T-helper 2 cell (primary cell): ENCODE measurements at places on chromosomes 3 and 15.
A peak's percentile ranks its signal among the peaks of the same experiment; 100 is the strongest.

- DNase-seq = peak; percentile 98
Observed at GRCh38 chr15:64894395-64895056, 17.2 kb upstream of the ANKDD1A start.

- DNase-seq = no peak
Observed at GRCh38 chr15:69133862-69134519, 26.4 kb upstream of the GLCE start.

DNA sequence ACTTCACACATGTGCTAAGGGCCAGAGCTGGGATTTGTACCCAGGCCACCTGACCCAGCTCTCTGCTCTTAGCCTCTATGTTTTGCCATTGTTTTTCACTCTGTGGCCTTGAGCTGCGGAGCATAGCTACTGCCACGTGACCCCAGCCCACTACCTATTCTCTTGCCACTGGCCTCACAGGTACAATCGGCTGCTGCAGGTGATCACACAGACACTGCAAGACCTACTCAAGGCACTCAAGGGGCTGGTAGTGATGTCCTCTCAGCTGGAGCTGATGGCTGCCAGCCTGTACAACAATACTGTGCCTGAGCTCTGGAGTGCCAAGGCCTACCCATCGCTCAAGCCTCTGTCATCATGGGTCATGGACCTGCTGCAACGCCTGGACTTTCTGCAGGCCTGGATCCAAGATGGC, 46.2 kb downstream of the SEMA3G start:
- no peak for DNase-seq

GRCh38 chr3:162263596-162263995, 767.0 kb downstream of the OTOL1 start:
- no peak for DNase-seq

- DNase-seq = no peak
Observed at GRCh38 chr3:77271711-77272110, 231.8 kb downstream of the ROBO2 start.

DNA sequence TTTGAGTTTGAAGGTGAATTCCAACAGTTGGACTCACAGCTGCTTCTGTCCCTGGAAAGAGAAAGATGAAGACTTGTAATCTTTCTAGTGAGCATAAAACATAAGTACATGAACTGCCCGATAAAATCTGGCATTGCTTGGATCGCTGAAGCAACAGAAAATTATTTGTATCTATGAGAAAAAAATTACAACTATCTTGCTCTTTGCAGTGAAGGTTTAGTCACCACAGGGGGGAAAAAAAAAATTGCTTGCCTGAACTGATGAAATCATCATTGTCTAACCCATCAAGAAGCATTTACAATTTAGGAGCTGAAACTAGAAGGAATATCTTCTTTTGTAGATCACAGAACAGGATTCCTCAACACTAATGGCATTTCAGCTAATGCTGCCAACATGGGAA, 20.0 kb downstream of the TMEM207 start:
- DNase-seq = no peak

GRCh38 chr3:174408310-174408709, 450.8 kb upstream of the NAALADL2 start:
- DNase-seq = no peak

DNA sequence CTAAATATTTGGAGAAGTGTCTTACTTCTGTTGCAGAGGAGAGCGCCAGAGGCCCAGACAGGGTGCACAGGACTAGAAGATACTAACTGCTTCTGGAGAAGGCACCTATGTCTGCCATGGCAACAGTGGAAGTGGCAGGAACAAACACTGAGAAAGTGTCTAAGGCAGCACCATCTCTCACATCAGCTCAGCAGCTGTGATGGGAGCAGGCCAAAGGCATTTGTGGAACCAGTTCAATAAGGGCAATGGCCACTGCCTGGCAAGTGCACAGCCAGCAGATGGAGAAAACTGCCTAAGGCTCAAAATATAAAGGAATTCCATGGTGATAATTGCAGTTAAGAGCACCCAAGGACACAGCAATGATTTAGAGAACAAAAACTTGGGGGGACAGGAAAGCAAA, 563.0 kb upstream of the CCDC54 start:
- no peak for DNase-seq

GRCh38 chr3:193168931-193169330, 72.1 kb upstream of the PLAAT1 start:
- no peak for DNase-seq

DNA sequence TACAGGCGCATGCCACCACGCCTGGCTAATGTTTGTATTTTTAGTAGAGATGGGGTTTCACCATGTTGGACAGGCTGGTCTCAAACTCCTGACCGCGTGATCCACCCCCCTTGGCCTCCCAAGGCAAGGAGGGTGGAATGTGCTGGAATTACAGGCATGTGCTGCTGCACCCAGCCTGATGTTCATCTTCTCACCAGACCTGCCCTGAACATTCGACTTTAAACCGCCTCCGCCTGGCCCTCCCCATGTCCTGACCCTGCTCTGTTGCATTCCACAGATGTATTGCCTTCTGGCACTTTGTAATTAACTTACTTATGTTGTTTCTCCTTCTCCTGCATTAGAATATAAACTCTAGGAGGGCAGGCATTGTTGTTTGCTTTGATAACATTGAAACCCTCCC, 102.1 kb downstream of the LINGO1 start:
- DNase-seq = no peak

DNA sequence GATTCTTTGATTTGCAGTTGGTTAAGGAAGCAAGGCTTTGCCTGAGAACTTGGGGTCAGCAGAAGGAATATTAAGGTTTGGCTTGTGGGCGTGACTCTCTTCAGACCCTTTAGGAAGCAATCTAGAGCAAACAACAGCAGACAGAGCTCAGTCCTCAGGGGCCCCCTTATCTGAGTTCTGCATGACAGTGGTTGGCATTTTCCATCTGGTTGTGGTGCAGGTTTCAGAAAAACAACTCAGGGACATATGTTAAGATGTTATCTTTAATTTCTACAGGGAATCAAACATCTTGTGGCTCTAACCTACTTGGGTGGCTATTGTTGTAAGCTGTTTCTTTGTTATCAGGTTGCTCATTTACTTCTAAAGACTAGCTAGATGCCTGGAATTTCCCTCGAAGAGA, 141.4 kb downstream of the VPS8 start:
- DNase-seq = no peak

- DNase-seq = no peak
Observed at GRCh38 chr15:35583863-35584528, 38.0 kb upstream of the DPH6 start.

- no peak for DNase-seq
Observed at GRCh38 chr3:60742606-60743145, 508.6 kb downstream of the FHIT start.

DNA sequence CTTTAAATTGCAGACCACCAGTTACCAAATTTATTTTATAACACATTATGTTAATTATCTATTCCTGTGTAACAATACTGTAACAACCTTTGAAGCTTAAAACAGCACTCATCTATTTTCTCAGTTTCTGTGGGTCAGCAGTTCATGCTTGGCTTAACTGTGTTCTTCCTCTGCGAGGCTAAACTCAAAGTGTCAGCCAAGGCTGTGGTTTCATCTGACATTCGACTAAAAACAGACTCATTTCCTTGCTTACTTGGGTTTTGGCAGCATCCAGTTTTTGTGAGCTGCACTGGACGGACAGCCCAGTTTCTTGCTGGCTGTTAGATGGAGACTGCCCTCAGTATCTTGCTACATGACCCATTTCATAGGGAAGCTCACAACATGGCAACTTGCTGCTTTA, 247.3 kb upstream of the KCNH8 start:
- no peak for DNase-seq

DNA sequence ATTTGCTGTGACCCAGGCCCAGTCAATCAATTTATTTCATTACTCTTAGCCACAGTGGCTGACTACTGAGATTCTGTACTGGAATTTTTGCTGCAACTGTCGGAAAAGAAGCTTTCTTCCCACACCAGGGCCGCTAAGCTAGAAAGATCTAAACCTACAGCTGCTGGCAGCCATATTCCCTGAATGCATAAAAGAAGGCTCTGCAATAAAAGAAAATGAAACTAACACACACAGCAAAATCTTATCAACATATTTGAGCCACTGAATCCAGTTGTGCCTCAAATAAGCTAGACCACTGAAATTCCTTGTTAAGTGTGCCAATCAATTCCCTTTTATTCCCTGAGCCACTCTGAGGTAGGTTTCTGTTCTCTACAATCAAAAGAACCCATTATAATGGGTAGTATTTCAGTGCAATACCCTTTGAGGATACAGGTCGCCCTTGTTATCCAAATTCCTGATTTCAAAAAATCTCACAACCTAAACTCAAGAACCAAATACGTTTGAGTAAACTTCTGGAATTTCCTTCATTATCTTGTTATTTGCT, 60.3 kb downstream of the MYO9A start:
- DNase-seq = no peak

- no peak for DNase-seq
Observed at GRCh38 chr15:89364341-89364740, 29.7 kb upstream of the POLG start.

- DNase-seq = no peak
Observed at GRCh38 chr3:89157575-89157974, 50.2 kb downstream of the EPHA3 start.

- DNase-seq = no peak
Observed at GRCh38 chr15:88015228-88015860, 241.2 kb downstream of the NTRK3 start.

DNA sequence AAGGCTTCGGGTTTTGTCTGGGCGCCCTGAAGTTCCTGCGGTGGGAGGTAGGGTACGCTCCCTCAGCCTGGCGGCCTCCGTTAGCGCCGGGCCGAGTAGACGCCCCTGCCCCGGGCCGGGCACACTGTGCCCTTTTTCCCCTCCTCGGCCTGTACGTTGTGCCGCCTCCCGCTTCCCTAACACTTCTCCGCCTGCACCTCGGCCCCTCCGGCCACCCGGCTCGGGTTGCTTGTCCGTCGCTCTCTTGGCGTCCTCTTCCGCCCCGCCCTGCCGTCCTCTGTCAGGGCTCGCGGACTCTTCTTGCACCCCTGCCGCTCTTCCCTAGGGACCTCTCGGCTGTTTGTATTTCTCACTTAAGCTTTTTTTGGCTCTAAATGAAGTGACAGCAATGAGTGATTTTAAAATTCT, 384 bp downstream of the KNL1 start:
- DNase-seq = no peak

DNA sequence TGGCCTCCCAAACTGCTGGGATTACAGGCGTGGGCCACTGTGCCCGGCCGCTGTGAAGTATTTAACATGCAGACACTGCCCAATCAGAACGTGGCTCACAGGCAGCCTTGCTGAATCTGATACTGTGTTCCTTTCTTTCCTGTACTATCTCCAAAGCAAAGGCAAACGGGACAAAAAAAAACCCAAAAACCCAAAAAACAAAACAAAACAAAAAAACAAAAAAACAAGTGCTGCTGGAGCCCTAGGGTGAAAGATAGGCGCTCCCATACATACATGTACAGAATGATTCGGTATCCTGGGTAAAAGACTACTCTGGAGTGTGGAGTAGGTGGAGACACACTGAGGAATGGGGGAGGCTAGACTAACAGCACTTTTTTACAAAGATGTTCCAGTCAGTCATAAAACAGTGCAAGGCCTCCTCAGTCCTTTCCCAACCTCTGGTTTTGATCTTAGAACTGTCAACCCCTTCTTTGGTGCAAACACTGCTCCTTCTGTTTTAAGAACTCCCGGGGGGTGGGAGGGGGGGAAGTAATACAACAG, 7.7 kb upstream of the MAP1A start:
- DNase-seq = no peak

DNA sequence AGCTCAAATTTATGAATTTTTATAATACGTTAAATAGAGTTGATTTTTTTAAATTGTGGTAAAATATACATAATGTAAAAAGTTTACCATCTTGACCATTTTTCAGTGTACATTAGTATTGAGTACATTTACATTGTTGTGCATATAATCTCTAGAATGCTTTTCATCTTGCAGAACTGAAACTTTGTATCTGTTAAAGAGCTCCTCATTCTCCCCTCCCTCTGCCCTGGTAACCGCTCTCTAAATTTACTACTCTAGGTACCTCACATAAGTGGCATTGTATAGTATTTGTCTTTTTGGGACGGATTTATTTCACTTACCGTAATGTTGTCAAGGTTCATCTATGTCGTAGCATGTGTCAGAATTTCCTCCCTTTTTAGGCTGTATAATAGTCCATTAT, 13.6 kb downstream of the TBC1D23 start:
- DNase-seq = no peak

GRCh38 chr3:139157161-139157932, 112.7 kb upstream of the PRR23C start:
- no peak for DNase-seq

- no peak for DNase-seq
Observed at GRCh38 chr3:57992452-57993213, 15.6 kb upstream of the FLNB start.

- no peak for DNase-seq
Observed at GRCh38 chr15:71231758-71232157, 116.5 kb downstream of the THSD4 start.

GRCh38 chr3:7520059-7520458, 659.1 kb downstream of the GRM7 start:
- DNase-seq = no peak

- DNase-seq = no peak
Observed at GRCh38 chr15:68385240-68385561, 46.8 kb downstream of the ITGA11 start.

DNA sequence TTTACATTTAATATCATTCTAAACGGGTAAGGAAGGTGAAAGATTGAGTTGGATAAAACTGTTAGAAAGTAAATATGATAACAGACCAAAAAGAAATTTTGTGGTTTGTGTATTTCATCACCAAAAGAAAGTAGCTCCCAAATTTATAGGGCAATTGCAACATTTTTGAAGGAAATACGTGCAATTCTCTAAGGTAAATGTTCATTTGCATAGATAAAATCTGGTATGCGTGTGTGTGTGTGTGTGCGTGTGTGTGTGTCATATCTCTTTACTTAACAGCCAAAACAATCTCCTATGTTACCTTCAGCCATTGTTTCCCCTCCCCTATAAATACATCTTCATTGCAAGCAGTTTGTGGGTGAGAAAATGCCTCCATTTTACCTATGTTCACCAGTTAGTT, 208.4 kb downstream of the TNIK start:
- no peak for DNase-seq

GRCh38 chr3:152192050-152192449, 76.7 kb upstream of the MBNL1 start:
- no peak for DNase-seq

DNA sequence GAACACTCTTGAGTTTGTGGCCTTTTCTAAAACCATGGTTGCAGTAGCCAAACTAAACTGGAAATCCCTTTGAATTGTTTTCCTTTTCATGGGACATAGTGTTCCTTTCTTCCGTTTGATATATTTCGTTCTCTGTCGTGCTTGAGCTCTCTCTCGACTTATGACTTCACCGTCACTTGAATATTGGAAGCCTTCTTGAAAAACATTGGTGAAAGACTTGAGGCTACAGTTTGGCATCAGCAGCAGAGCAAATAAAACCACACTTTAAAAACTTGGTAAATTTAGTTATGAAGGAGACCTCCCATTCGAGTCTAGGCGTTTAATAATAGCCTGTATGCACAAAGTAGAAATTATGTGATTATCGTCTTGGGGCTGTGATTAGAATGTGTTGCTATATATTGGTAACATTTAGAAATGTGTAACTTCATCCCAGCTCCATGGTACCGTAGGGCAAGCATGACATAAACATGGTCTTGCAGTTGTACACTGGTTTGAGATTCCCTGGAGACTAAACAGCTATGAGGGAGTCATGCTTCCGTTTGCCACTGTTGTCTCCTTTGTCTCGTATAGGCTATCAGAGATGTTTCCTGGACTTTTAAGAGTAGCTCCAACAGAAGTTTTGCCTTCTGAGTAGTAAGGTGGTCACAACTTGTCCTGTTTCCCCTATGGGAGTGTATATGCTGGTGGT, 122.3 kb downstream of the PTPRG start:
- no peak for DNase-seq
